ENCODE measurements at places on chromosomes 7 and 10. TPM values are rescaled to one million over a fixed set of nuclear protein-coding genes. Genes with fewer than 3 reads are reported as not detected.

VSTM2A gene
- not detected for total RNA-seq

SPAM1 gene
- not detected for total RNA-seq

GALNT17 gene
- 0.13 TPM for total RNA-seq

GPR85 gene
- 0.63 TPM for total RNA-seq

KCP gene
- total RNA-seq: 0.98 TPM

NACAD gene
- total RNA-seq: 9.4 TPM

SPDYE18 gene
- total RNA-seq: not detected

FOXI2 gene
- not detected for total RNA-seq
